ENCODE measurements at places on chromosomes 6 and 20.

GRCh38 chr6:154080461-154081189 lies 41.6 kb downstream of the OPRM1 start:
- DNase-seq = no peak

DNA sequence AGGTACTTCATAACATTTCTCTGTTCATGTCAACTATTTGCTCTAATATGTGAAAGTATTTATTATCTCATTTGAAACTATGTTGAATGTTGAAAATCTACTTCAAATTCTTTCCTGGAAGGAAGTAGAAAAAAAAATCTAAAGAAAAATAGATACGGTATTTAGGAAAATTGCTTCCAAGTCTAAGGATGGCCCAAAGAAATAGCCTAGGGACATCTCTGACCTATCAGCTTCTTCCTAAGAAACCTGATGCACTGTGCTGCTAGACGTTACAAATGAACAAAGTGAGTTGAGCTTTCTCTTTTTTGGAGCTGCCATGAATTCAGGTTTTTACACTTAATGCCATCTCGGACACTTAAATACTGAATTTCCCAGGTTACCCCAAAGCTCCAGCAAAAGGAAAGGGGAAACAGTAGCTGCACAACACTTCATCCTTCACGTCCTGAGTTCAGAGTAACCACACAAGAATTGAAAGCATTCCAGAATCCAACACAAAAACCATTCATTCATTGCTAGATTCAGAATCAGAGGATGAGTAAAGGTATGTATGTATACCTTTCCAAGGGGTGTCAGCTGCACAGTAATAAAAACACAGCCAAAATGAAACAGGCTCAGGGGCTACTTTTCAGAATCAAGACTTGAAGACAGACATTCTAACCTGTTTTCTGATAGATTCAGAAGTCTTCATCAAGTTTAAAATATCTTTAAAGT lies 7.9 kb downstream of the RMND1 start:
- DNase-seq = no peak

DNA sequence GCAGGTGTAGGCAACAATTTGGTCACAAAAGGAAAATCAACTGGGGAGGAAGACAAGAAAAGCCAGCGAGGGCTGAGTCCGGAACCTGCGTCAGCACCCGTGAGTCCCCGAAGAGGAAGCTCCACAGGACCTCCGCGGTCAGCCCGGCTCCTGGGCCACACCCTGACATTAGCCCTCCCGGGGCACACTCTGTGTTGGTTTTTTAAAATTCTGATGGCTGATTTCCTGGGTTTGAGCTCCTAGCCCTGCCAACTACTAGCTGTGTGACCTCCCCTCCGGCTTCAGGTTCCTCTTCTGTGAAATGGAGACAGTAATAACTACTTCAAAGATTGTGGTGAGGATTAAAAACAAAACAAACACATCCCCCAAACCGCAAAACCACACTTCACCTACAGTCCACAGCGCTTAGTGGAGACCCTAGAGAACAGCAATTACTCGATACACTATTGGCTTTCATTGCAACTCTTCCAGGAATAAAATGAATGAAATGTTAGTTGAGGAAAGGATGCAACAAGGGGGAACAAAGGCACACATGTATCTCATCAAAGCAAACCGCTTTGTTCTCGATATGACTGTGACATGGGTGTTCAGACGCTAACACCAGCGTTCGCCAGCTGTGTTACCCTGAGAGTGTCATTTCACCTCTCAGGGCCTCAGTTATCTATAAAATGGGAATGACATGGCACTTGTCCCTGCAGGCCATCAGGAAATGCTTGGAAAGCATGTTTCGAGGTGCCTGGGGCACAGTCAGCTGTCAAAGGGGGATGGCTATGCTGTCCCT lies 985 bp downstream of the ZBP1 start:
- DNase-seq = peak; percentile 75

GRCh38 chr6:2791450-2791974 lies 26.3 kb downstream of the WRNIP1 start:
- DNase-seq = no peak

- no peak for DNase-seq
Observed at GRCh38 chr20:3812259-3812681, 8.1 kb upstream of the AP5S1 start.

DNA sequence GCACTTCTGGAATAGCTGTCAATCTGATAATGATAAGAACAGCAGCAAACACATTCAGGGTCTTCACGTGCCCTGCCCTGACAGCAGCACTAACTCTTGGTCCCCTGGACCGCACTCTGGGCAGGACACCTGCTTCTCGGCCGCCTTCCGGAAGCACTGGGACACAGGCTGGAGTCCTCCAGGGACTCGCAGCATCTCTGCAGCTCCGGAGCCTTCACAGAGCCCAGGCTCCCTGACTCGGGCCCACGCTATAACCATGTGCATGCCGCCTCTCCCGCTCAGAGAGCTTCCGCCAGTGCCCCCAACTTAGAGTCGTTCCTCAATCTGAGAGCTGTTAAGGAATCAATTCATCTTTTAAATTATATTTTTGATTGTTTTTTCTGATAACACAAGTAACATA lies 377.3 kb downstream of the TAF4 start:
- DNase-seq = no peak

DNA sequence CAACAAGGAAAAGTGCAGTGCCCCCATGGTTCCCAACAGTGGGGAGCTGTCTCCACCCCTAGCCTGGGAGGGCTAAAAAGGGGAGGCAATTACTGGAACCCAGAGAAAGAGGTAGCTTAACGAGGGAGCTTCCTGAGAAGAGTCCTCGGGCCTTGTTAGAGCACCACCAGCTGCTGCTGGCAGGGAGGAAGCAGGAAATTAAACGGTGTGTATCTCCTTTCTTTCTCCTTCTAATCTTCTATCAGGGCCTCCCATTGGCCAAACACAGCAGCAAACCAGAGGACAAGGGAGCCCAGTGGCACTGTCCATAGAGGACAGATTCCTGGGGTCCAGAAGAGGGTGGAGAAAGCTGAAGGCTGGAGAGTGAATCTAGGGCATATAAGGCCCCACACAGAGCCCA lies 7.6 kb upstream of the BTN2A2 start:
- DNase-seq = no peak

DNA sequence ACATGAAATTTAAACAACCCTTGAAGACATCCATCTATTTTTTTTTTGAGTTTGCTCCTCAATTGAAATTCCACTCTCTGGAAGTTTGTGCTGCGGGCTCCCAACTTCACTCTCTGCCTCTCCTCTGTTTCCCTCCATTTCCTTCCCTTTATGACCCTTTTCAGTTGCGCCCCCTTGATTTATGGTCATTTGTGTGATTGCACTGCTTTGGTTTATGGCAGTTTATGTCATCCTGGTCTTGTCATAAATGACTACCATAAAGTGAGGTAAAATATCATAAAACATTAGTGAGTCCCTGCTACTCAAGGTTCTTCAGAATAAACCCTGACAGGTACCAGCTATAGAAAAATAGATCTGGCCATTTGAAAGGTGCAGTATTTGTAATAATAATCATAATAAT lies 348.3 kb upstream of the ZFP64 start:
- no peak for DNase-seq

DNA sequence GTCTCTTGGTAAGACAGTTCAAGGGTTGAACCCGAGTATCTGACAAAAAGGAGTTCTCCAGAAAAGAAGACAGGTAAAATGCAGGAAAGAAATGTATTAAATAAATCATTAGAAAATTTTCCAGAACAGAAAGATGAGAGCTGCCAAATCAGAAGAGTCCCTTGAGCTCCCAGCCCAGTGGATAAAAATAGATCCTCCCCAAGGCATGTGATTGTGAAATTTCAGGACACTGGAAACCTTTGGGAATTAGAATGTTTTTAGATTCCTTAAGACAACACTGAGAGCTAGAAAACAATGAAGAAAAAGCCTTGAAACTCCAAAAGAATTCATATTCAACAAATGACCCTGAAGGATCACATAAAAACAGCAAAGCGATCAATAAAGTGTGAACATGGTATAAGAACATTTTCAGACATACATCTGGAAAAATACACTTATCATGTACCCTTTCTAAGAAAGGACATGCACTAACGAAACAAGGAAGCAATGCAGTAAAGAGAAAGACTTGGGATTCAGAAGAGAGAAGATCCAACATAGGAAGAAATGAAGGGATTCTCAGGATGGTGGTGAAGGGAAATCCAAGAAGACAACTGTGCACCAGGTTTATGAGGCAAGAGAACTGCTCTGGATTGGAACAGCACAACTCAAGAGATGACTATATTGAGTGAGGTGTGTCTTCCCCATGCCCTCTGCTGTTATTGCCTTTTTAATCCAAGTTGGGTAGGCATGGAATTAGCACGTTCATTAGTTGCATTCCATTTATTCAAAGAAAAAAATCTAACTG lies 390.4 kb downstream of the SYNE1 start:
- no peak for DNase-seq

- DNase-seq = no peak
Observed at GRCh38 chr20:48332555-48332954, 495.2 kb downstream of the PREX1 start.

- no peak for DNase-seq
Observed at GRCh38 chr6:111563581-111563980, 42.1 kb downstream of the TRAF3IP2 start.

DNA sequence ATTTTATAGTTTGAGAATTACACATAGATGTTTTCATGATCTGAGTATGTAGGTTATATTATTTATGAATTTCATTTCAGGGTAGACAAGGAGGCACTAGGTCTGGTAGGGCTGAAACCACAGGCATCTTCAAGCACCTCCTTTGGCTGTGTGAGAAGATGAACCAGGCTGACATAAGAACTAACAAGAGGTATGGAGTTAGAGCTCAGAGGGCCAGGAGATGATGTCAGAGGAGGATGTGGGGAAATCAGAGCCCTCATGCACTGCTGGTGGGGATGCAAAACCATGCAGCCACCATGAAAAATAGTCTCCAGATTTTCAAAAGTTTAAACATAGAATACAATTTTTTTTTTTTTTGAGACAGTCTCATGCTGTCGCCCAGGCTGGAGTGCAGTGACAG lies 13.6 kb upstream of the RIPOR3 start:
- no peak for DNase-seq

DNA sequence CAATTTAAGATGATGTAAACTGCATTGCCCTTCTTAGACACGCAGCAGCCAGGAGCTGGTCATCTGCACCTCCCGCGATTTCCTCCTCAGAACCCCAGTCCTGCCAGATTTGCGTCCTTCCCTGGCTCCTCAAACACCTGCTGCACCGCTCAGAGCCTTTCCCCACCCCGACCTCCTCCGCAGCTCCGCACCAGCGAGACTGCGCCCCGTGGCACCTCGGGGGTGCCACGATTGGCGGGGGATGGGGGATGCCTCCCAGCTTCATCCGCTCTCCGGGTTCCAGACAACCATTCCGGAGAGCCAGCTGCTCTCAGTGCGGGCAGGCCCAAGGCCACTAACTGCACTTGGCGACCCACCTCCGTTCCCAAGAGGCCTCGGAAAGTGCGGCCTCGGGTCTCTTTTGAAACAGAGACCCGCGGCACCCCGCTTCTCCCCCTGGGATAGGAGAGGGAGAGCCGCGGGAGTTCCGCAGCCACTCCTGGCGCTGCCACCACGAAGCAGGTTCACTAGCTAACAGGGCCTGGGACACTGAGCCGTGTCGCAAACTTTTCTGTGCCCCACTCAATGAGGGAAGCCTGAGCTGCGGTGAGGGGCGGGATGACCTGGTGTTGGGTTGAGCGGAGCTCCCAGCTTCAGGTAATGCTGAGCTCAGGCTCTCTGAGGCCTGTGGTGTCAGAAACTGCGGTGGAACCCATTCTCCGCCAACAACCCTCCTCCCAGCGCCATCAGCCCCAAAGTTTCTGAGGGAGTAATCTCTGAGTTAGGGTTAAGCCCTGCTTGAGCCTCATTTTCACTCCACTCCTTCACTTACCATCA lies 7.3 kb upstream of the TFAP2A start:
- DNase-seq = no peak

DNA sequence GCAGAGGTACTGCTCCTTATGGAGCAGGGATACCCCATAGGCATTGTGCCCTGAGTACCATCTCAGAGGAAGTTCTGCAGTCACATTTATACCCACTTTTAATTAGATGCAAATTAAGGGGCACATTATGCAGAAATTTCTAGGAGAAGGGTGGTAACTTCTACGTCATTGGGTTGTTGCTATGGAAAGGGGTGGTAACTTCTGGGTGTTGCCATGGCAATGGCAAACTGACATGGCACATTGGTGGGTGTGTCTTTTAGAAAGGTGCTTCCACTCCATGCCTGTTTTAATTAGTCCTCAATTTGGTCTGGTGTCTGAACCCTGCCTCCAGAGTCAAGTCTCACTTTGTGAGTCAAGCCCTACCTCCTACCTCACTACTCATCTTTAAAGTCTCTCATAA lies 42.0 kb downstream of the RSPO3 start:
- no peak for DNase-seq

- no peak for DNase-seq
Observed at GRCh38 chr6:137237413-137238170, 18.4 kb upstream of the IFNGR1 start.

- DNase-seq = no peak
Observed at GRCh38 chr6:42877695-42878094, 1.7 kb upstream of the RPL7L1 start.

GRCh38 chr6:30726506-30727413 lies 6.6 kb downstream of the TUBB start:
- DNase-seq = no peak

- DNase-seq = peak; percentile 65
Observed at GRCh38 chr6:7086488-7086887, 21.3 kb upstream of the RREB1 start.

DNA sequence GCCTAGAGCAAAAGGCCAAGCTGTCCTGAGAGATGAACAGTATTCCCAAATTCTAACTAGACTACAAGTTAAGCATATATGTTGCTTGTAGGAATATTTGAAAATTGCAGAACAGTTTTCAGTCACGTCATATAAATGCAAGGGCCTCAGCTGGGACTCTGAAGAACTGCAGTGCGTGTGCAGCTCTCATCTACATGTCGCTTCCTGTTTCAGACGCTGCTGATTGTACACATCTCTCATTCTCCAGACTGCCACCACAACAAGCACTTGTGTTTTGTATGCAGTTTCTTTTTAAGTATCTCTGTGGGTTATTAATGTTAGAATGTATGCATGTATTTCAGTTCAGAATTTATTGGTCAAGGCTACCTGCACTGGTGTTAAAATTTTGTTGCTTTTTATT lies 119.7 kb downstream of the MAP3K4 start:
- no peak for DNase-seq

DNA sequence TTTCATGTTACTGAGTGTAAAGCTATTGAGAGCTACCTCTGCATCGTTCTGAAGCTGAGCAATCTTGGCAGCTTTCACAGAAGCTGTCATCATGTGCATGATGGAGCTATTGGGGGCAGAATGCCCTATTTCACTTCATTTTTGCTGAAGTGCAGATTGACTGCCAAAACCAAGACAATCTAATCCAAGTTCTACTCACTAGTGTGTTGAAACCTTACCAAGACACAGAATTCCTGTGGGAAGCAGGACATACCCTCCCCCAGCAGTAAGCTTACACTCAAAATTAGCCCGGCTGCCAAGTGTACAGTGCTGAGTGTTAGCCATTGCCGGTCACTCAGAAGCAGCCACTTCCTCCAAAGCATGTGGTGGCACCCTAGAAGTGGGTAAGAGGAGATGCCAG lies 177.3 kb upstream of the TENT5A start:
- no peak for DNase-seq

DNA sequence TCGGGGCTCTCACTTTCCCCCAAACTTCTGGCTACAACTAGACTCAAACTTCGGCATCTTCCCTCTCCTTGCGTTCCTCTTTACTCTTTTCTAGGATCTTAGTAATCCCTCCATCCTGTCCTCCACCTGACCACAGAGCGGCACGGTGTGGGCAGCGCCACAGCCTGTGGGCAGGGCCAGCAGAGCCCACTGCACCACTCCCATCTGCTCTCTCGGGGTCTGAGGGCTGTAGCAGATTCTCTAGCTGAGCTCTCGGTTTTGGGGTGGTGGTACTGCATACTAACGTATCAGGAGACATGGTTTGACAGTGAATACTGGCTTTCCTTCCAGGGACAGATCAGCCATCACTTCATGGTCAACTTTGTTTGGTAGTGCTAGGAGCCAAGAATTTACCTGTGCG lies 57.4 kb downstream of the EZR start:
- no peak for DNase-seq
